ENCODE measurements at places on chromosomes 3 and 15. TPM values are rescaled to one million over a fixed set of nuclear protein-coding genes. Genes with fewer than 3 reads are reported as not detected.

The GPR149 gene
- total RNA-seq: not detected

The PPARG gene
- 0.76 TPM for total RNA-seq

The SPTSSB gene
- not detected for total RNA-seq

The USP19 gene
- total RNA-seq: 31.2 TPM

The ISLR2 gene
- total RNA-seq: not detected

The STAC gene
- total RNA-seq: not detected

The GP5 gene
- total RNA-seq: not detected

The ARNT2 gene
- 0.15 TPM for total RNA-seq

Data from epithelial cell of umbilical artery (primary cell).